ENCODE measurements at places on chromosomes 13 and 19.

GRCh38 chr13:98519976-98520375 lies 56.9 kb downstream of the STK24 start:
- no peak for DNase-seq

- no peak for DNase-seq
These were observed 57.5 kb downstream of the RAP2A start for GRCh38 chr13:97491452-97491851.

DNA sequence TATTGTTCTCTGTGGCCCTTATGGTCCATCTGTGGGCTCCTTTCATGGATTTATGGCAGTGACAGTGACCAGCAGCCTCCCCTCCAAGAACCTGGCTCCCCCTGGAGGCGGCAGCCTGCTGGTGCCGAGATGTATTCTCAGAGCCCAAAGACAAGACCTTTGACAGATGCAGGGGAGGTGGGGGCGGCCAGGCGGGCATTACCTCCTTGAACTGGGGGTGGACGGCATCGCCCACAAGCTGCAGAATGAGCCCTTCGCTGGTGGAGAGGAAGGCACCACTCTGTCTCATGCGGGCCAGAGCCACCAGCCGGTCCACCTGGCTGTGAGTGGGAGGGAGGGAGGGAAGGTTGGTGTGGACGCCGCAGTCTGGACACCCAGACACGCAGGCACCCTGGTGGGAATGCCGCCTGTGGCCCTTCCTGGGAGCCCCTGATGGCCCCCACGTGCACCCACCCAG lies 6.6 kb downstream of the ISOC2 start:
- DNase-seq, result peak; percentile 43

GRCh38 chr13:98466634-98467236 lies 110.2 kb downstream of the STK24 start:
- DNase-seq, result peak; percentile 64

GRCh38 chr13:90717451-90717936 lies 630.0 kb upstream of the MIR17HG start:
- peak; percentile 85 for DNase-seq

Measured in fibroblast of mammary gland (primary cell).